ENCODE measurements at places on chromosomes 5 and 9.

GRCh38 chr5:14861123-14861765, 10.3 kb downstream of the ANKH start:
- DNase-seq, result no peak

DNA sequence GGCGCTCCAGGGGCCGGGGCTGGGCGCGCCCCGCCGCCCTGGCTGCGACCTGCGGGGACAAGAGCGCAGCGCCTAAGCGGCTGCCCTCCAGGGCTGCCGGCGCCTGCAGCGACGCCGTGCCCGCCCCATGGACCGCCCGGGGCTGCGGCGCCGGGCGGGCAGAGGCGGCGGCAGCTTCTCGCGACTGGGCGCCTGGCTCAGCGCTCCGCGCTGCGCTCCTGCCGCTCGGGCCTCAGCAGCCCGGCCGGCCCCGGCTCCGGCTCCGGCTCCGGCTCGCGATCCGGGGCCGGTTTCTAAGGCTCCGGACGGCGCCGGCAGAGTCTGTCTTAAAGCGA, at the start of gene PITX1:
Gene PITX1, minus strand, starts transcription at position 328 of the 335 bp plus-strand sequence. CDS start 347 bp downstream, outside the sequence.
- no peak for DNase-seq

DNA sequence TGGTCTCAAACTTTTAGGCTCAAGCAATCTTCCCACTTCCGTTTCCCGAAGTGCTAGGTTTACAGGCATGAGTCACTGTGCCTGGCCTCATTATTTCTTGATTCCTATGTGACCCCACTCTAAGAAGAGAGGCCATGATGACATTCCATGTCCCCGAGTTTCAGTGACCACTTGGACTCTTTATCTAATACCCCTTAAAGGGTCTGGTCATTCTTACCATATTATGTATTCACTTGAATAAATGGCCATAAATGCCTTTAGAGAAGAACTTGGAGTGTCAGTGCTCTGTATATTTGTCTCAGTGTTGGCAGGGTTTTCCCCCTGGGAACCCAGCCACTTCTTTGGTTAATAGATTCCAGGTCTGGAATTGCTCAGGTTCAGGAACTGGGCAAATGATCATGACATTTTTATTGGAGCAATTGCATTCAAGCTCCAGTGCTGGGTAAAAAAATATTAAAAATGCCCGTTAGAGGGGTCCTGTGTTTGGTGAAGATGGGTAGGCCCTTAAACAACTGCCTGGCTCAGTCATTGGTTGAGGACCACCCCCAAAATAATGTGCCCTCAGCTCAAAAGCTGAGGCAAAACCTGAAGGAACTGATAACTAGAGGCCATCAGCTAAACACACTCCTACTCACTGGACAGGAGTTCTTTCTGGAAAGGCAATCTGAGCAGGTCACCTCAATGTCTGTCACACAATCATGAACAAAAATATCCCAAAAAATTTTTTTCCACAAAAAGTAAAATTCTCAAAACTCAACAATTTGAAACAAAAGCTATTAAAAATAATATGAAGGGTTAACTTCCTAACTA, 186.6 kb upstream of the ZNF608 start:
- DNase-seq, result peak; percentile 86

DNA sequence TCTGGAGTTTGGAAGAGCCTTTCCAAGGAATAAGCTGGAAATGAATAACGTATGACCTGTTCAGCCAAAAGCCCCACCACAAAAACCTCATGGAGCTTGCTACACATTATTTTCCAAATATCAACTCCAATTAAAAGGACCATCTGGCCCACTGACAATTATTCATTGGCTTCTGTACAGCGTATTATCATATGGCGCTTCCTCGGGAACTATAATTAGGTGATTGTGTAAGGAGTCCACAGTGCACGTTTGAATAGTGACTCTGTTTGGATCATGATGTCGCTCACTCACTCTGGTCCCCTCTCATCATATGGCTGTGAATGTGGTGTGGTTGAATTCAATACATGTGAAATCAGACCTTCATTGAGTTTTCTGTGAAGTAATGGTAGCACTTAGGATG, 52.1 kb downstream of the GDNF start:
- DNase-seq, result no peak

DNA sequence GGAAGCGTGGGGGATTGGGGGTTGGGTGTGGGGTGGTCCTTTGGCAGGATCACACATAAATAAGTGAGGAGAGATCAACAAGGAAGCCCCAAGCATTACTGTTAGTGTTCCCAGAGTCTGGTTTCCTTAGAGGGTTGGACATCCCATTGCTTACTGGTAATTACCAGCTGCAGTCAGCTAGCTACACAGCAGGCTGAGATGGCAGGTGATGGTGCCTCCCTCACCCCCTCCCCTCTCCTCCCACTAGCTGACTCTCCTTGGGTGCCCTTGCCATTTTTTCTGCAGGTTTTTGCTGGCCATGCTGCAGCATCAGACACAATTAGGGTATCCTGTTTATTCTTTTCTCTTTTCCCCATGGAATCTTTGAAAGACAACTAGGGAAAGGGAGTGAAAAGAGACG, 107.5 kb upstream of the TLR4 start:
- DNase-seq, result no peak

GRCh38 chr5:40033009-40033408, 608.2 kb upstream of the DAB2 start:
- no peak for DNase-seq

DNA sequence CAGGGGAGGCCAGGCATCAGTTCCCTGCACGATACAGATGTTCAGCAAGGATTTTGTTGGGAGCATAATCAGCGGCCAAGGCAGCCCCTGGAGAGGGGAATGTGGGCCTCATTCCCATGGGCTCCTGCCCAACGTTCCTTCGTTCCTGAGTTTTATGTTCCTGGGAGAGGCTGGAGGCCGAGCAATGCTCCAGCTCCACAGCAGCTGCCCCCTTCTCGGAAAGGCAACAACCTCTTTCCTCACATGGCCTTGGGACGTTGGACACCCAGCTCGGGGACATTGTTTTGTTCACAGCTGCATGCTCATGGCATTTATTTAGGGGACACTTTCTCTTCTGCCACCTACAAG, 63.8 kb upstream of the COL15A1 start:
- DNase-seq, result no peak

Data from A172 (cell line).